Activated effector memory CD4-positive, alpha-beta T cell treated with anti-CD3 and anti-CD28 coated beads, Interleukin-2, amount 50 U/mL, for 16 hours (primary cell): ENCODE measurements at places on chromosomes 2 and 18.

DNA sequence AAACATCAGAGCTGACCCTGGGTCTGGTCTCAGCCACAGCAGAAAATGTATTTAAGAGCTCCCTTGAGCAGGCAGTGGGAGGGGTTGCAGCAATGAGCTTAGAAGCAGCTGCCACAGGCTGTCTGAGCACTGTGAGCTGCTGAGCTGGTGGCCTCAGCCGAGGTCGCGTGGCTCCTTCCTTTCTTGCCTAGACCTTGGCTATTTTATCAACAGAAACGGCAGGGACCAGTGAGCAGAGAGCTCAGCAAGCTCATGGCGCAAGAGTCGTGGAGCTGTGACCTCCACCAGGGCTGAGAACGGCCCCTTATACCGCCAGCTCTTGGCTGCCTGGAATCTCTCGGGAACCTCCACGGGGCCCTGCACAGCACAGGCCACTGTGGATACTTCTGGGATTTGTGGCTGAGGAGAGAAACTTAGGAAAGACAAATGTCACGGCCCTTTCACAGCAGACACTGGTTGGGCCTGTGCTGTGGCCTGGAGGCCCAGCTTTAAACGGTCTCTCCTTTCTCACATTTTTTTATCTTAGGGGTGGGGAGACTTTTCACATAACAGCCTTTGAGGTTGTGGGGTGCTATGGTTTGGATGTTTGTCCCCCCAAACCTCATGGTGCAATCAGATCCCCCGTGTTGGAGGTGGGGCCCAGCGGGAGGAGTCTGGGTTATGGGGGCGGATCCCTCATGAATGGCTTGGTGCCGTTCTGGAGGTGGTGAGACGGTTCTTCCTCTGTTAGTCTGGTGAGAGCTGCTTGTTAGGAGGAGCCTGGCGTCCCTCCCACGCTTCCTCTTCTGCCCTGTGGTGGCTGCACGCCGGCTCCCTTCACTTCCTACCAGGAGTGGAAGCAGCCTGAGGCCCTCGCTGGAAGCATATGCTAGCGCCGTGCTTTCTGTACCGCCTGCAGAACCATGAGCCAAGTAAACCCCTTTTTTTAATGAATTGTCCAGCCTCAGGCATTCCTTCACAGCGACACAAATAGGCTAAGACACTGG lies 1.7 kb downstream of the ALLC start:
- DNase-seq = no peak

DNA sequence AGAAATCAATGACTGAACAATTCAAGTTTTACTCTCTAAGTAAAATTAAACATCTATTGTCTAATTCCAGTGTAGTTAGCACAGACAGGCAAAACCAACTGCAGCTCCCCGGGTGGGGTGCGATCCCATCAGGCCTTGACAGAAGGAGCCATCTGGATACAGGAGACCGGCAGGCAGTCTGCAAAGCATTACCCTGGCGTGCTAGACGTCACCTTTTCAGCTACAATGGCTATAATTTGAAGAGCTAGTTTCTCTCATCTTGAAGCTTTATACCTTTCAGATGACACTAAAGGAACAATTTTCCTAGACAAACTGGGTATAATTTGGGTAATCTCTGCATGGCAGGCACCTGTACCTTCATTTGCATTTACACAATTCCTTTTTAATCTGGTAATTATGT lies 761.5 kb upstream of the SOX11 start:
- no peak for DNase-seq

- no peak for DNase-seq
These were observed 36.2 kb downstream of the KIAA2012 start for GRCh38 chr2:202109139-202109736.

DNA sequence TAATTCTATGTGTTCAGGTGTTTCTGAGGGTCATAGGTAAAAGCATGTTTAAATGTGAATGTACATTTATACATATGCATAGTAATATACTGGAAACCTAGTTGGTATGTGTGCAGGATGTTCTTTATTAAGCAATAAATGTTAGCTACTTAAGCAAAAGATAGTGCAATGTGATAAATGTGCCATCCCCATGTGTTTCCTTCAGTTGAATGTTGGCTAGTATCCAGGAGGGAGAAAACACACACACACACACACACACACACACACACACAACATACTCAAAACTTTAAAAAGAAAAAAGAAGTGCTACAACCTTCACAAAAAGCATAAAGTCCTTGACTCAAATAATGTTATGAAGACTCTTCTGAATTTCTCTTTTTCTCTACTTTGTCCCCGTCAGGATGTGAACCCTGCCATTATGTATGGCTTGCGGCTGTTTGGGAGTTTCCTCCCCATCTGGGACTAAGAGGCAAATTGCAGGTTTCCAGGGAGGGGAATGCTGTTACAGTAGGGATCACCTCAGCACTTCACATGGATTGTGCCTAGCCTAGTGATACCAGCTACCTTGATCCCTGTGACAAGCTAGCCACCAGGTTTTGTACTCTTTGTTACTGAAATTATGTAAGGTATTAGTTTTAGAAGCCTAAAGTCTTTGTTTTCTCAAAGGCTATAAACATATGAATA lies 82.6 kb downstream of the IKZF2 start:
- DNase-seq = no peak

- DNase-seq = no peak
These were observed 29.0 kb upstream of the MAPRE3 start for GRCh38 chr2:26941486-26941885.

DNA sequence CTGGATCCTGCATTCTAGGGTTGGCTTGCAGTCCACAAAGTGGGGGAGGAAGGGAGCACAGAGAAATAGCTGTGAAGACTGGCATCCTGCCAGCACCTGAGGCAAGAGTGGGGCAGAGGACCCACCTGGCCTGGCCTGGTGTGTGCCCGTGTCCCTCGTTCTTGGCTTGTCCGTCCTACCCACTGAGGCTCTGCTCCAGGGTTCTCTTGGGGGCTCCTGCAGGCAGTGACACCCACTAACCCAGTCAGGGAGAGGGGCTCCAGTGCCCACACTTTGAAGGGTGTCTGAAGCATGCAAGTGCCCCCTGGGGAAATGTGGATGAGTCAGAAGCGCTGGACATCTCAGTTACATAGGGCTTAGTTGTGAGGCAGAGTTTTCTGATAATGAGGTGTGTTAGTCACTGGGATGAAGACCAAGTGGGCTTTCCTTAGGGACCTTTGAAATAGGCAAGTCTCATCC lies 79.4 kb downstream of the SLC4A3 start:
- no peak for DNase-seq

- DNase-seq = peak; percentile 42
These were observed 108.2 kb upstream of the CAPN13 start for GRCh38 chr2:30915486-30915885.

DNA sequence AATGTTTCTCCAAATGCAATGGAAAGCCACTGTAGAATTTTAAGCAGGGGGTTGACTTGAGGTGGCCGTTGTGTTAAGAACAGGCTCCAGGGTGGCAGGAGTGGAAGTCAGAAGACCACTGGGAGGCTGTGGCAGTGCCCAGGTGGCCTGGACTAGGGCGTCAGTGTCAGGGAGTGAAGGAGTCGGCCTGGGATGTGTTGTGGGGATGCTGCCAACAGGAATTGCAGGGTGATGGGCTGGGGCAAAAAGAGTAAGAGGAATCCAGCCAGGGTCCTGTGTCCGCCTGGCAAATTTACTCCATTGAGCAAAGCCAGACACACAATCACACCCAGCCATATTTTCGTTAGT lies 55.1 kb downstream of the ACAA2 start:
- no peak for DNase-seq

GRCh38 chr2:206915121-206915520 lies 24.2 kb upstream of the CPO start:
- DNase-seq = no peak
